ENCODE measurements at places on chromosomes 12 and 14.

GRCh38 chr12:42237853-42238239 lies 202 bp downstream of the YAF2 start:
- H3K27me3 ChIP-seq, result no peaks in the 10 kb centered on the region
- peak overlapping the region; percentile 90 for H3K27ac ChIP-seq
- no peaks in the 10 kb centered on the region for H3K4me1 ChIP-seq
- H3K4me3 ChIP-seq, result peak overlapping the region; percentile 91
- DNase-seq, result no peak
- no peaks in the 10 kb centered on the region for H3K36me3 ChIP-seq

GRCh38 chr12:24695657-24696329 lies 253.1 kb downstream of the BCAT1 start:
- no peaks in the 10 kb centered on the region for H3K36me3 ChIP-seq
- H3K4me3 ChIP-seq, result no peak overlapping the region
- no peaks in the 10 kb centered on the region for H3K4me1 ChIP-seq
- H3K27ac ChIP-seq, result no peak overlapping the region

DNA sequence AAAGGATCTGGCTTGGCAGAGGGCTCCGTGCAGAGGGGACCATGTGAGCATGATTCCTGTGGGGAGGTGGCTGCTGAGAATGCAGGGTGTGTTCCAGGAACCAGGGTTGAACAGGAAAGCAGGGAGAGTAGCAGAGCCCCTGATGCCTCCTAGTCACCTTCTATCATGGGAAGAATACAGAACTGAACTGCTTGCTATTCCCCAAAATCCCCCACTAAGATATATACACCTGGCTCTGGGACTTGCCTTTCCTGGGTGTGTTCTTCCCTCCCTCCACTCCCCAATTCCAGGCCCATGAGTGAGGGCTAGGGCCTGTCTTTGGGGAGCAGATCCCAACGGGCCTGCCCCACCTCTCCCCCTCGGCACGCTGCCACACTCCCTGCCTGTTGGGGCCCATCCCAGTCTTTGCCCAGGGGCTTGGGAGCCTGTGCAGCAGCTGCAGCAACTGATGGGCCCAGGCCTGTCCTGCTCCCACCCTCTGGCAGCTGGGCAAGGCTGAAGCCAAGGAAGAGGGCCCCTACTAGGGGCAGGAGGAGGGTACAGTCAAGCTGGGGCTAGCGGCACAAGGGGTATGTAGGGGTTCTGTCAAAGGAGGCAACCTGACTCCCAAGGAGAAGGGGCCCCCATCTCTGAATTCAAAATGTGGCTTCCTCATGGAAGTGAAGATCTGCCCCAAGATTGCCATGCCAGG lies 3.2 kb downstream of the AJUBA start:
- H3K27me3 ChIP-seq, result no peaks in the 10 kb centered on the region
- H3K4me1 ChIP-seq, result no peaks in the 10 kb centered on the region
- no peak overlapping the region for H3K27ac ChIP-seq

GRCh38 chr12:18897823-18898222 lies 159.9 kb downstream of the CAPZA3 start:
- no peaks in the 10 kb centered on the region for H3K36me3 ChIP-seq
- H3K4me1 ChIP-seq, result no peaks in the 10 kb centered on the region
- H3K27me3 ChIP-seq, result no peaks in the 10 kb centered on the region
- no peak overlapping the region for H3K4me3 ChIP-seq

DNA sequence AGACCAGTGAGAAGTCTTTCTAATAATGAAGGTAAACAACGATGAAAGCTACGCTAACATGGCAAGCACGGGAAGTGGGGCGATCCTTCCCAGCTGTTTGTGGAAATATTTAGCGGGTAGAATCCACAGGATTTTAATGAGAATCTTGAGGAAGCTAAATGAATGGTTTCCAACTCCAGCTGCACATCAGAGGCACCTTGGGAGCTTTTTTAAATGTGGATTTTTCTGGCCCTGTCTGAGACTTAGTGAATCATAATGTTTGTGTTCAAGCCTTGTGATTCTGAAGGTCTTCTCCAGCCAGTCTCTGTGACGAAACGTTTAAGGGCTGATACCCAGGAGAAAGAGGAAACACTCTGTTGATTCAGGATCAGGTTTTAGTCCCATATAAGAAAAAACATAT lies 169.8 kb downstream of the CAPZA3 start:
- H3K4me3 ChIP-seq, result no peak overlapping the region
- no peaks in the 10 kb centered on the region for H3K36me3 ChIP-seq
- peak overlapping the region; percentile 47 for H3K27ac ChIP-seq
- no peak for DNase-seq
- H3K4me1 ChIP-seq, result no peaks in the 10 kb centered on the region
- H3K27me3 ChIP-seq, result no peaks in the 10 kb centered on the region

DNA sequence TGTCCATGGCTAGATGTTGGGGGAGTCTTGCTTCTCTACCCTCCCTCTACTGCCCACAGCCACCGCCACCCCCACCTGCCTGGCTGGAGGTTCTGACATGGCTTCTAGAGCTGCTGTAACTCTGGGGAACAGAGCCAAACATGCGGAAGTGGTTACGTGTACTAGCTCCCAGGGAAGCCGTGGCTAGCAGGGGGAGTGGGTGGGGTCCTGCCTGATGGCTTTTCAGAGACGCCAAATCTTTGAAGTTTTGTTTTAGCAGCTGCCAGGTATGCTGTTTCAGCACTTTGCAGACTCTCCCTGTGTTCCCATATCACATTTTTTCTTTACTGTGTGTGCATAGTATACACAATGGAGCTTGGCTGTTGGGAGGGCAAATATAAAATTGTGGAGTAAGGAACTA lies 150.3 kb downstream of the TGFB3 start:
- no peak overlapping the region for H3K4me3 ChIP-seq
- no peak overlapping the region for H3K27ac ChIP-seq
- no peaks in the 10 kb centered on the region for H3K27me3 ChIP-seq
- H3K36me3 ChIP-seq, result no peaks in the 10 kb centered on the region
- peaks cover 4% of the 10 kb centered on the region for H3K4me1 ChIP-seq
- DNase-seq, result peak; percentile 34

DNA sequence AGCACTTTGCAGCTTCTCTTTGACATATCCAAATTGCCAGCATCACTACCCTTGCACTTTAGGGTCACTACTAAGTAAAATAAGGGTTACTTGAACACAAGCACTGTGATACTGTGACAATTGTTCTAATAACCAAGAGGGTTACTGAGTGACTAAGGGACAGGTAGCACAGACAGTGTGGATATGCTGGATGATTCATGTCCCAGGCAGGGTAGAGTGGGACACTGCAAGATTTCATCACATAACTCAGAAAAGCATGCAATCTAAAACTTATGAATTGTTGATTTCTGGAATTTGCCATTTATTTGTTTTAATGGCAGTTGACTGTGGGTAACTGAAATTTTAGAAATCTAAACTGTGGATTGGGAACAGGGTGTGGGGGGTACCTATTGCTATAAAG lies 218.8 kb downstream of the KITLG start:
- no peaks in the 10 kb centered on the region for H3K27me3 ChIP-seq
- H3K27ac ChIP-seq, result no peak overlapping the region
- no peak overlapping the region for H3K4me3 ChIP-seq

All from tibial nerve (tissue), 4 donors.